ENCODE measurements at places on chromosomes 7 and 10.

DNA sequence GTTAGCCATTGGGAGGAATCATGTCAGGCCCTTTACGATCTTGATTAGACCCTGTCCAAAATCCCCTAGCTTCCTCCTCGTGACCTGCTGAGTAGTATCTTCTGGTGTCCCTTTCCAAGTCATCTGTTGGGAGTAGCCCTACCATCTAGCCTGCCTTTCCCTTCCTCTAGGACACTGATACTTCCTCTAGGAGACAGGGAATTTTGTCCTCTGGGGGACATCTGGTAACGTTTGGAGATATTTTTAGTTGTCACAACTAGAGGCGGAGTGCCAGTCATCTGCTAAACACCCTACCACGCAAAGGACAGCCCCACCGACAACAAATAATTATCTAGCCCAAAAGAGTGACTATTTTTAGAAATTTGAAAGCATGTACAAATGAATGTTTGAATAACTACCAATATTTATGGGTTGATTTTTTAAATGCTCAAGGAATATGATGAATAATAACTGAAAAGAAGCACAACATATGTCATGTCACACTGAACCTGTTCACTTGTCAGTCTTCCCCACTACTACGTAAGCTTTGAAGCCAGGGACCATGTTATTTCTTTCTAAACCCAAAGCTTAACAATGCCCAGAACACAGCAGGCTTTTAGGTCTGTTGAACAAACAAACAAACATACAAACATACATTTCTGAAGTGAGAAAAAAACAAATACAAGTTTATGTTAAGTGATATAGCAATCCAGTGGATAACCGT lies 105.9 kb downstream of the ARHGAP12 start:
- DNase-seq: no peak

DNA sequence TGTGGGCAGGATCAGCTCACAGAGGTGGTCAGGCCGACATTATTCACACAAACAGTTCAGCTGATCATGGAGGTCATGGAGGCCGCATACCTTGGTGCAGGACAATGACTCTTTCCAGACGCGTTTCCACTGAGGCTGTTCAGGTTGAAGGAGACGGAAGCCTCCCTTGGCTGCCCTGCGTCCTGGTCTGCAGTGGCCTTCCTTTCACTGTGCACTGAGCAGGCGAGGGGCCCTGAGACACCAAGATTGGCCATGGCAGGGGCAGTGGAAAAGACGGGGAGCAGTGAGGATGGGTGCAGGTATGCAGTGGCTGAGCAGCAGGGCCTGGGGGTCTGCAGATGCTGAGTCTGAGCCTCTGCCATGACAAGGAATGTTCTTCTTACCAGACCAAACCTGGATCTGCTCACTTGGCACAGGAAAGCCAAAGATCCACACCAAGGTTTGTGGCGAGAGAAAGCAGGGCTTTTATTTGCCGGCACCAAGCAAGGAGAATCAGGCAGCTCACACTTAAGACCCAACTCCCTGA lies 263.3 kb downstream of the GLRX3 start:
- no peak for DNase-seq

GRCh38 chr7:136138991-136139390 lies 161.8 kb upstream of the MTPN start:
- DNase-seq: no peak

DNA sequence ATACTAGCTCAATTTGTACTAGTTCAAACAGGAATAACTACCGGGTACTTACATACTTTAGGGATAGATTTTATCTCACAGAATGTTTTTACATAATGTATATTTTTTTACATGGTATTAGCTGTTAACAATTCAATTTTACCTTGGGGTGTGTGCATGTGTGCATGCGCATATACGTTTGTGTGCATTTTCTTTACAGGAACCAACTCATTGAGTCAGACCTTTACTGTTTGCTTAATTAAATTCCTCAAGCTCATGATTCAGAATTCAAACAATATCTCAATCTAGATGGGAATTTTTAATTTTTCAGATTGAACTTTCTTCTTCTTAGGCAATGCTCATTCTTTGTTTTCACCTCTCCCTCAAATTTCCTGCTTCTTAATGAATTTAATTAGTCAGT lies 24.7 kb upstream of the WASL start:
- no peak for DNase-seq

DNA sequence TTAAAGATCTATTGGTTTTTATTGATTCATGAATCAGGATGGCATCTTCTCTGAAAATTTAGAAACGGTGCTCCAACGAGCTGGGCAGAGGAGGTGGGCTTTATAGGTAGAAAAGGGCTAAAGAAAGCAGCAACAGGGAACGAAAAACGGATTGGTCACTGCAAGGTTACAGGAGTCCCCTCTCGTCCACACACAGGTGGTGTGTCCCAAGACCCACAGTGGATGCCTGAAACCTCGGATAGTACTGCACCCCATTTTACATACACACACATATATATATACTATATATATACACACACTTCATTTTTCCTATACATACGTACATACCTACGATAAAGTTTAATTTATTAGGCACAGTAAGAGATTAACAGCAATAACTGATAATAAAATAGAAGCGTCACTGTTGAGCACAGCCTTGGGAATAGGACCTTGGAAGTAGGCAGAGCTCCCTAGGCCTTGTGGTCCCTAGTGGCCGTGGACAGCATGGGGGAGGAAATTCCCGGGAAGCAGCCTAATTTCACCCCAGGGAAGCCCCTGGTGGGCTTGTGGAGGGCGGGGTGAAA lies 737 bp upstream of the NUB1 start:
- DNase-seq: no peak

DNA sequence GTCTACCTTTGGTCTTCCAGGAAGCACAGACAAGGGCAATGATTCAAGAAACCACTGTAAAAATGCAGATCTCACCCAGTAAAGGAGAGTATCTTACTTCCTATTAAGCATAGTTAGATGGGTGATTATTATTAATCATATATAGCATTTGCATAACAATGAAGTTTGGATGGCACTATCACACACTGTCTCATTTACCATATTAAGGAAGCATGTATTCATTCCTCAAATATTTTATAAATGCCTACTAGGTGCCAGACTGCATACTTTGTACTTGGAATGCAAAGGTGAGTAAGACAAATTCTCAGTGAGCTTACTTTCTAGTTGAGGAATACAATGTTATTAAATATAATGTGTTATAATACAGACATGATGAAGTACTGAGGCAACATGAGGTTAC lies 53.9 kb upstream of the SKAP2 start:
- DNase-seq: no peak

GRCh38 chr7:133755901-133756300 lies 371.2 kb upstream of the LRGUK start:
- no peak for DNase-seq

GRCh38 chr10:52486840-52487611 lies 172.9 kb downstream of the DKK1 start:
- no peak for DNase-seq

- no peak for DNase-seq
Measured at GRCh38 chr7:130890176-130891020, 156.4 kb upstream of the KLF14 start.

- no peak for DNase-seq
Measured at GRCh38 chr10:114957673-114958072, 19.7 kb downstream of the TRUB1 start.

- no peak for DNase-seq
Measured at GRCh38 chr10:95792874-95793285, 36.9 kb downstream of the ENTPD1 start.

- DNase-seq: no peak
Measured at GRCh38 chr7:85719981-85720953, 533.4 kb upstream of the SEMA3D start.

- no peak for DNase-seq
Measured at GRCh38 chr7:73890555-73891147, 29.7 kb downstream of the TMEM270 start.

GRCh38 chr7:41134300-41135255 lies 568.3 kb downstream of the INHBA start:
- DNase-seq: no peak

DNA sequence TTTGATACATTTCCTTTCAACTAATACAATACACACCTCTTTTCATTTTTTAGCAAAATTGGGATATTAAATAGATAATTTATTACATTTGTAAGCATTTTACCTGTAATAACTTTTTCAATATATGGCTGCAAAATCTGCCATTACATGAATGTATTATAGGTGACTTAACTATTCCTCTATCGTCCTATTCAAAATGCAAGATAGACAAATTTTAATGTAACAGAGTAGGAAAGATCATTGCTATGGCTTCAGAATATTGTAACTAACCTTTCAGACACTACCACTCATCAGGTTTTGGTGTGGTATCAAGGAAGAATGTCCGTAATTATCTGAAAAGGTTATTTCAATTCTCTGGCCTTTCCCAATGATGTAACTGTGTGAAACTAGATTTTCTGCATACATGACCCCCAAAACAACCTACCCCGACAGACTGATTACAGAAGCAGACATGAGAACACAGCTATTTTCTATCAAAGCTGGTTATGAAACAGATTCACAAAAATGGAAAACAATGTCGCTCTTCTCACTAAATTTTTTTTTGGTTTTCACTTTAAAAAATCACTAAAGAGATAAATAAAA lies 211.2 kb downstream of the FAM107B start:
- DNase-seq: no peak

- no peak for DNase-seq
Measured at GRCh38 chr10:101769541-101770180, 6.3 kb downstream of the FGF8 start.

DNA sequence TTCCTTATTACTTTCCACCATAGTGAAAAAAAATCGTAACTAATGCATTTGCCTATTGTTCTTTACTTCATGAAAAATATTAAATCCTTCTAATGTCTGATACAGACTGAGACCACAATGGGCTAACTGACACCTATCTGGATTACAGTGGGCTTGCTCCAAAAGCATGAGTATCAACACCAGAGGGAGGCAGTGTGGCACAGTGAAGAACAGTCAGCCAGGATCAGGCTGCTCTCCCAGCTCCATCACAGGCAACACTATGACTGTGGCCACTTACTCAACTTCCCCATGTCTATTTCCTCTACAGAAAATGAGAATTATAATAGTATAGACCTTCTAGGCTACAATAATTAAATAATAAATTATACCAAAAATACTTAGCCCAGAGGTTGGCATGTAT lies 97.2 kb downstream of the SLC25A13 start:
- DNase-seq: no peak

DNA sequence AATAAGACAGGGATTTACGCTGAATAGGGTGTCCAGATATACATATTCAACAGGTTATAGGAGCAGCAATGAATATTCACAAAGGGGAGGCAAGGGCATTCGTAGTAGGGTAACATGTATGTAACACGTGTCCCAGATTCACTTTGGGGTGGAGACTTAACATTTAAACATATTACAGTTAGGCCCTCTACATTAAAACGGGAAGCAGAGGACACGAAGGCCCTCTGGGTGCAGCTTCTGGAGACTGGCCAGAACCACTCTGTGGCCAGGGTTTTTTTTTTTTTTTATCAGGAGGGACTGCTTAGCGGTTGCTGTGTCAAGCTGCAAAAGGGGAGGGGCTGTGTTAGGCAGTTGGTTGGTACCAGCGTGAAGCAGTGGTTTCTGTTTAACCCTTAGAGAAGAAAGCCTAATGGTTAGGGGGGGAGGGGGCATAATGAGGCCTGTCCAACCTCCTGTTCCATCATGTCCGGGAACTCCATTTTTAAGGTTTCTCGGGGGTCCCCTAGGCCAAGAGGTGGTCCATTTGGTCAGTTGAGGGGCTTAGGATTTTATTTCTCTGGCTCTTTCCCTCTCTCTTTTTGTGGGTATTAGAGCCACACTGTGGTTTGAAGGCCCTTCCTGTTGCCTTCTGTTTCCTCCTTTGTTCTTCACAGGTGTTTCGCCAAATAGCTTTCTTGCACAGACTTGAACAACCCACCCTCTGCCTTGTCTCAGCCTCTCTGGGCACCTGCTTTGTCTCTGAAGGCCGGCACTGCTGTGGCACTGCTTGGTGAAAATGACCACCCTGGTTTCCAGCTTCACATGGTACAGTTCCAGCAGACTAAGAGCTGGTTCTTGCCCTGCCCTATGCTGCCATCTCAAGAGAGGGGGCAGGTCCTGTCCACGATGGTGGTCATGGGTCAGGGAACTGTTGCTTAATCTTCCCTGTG lies 26.4 kb downstream of the PRF1 start:
- DNase-seq: no peak
